ENCODE measurements at places on chromosomes 7 and 10.
A peak's percentile ranks its signal among the peaks of the same experiment; 100 is the strongest.

DNA sequence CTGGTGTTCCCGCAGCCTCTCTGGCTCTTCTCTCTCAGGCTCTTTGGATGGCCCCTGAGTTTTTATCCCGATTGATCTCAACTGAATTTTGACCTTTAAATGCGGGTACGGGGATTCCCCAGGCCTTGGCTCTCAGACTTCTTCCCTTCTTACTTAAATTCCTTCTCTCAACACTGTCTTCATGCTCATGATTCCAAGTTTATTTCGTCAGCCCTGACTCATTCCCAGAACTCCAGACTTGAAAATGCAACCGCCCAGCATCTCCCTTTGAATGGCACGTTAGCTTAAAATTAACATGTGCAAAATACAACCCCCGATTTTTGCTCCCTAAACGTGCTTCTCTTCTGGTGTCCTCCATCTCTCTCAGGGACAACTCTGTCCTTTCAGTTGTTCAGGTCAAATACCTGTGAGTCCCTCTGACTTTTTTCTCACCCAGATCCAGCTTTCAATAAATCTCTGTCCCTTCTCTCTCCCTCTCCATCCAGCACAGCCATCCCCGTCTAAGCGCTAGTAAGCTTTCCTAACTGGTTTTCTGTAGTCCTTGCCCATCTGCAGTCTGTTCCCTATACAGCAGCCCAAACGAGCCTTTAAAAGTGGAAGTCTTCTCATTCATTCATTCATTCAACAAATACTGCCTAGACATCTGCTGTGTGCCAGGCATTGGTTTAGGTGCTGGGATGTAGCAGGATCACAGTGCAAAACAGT lies 7.1 kb downstream of the HECW1 start:
- no peak for DNase-seq

DNA sequence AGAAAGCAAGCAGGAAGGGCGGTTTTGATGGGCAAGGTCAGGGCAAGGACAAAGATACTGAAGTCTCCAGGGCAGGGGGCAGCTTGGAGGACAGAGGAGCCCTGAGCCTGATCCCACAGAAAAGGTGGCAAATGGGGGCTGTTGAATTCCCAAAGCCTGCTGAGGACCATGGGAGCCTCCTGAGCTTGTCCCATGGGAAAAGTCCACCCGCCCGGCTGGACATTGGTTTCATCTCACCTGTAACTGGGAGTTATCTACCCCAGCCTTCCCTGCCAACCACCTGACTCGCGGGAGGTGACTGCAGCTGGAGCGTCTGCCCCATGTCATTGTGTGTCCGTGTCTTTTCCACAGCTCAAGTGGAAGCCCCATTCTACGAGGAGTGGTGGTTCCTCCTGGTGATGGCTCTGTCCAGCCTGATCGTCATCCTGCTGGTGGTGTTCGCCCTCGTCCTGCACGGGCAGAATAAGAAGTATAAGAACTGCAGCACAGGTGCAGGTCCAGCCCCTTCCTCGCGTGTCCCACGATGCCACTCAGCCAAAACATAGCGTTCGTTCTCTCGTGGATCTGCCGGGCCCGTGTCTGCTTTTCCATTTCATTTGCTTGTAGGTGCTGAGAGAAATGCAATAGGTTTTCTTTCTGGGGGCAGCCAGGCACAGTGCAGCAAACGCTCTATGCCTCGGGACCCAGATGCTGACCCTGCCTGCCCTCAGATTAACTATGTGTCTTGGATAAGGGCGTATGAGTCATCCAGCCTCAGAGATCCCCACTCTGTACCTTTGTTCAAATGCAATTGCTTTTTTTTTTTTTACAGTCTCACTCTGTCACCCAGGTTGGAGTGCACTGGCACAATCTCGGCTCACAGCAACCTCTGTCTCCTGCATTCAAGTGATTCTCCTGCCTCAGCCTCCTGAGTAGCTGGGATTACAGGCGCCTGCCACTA lies 444.5 kb upstream of the FOXK1 start:
- DNase-seq = no peak

- DNase-seq = peak; percentile 89
Observed at GRCh38 chr7:99379043-99379577, 4.6 kb downstream of the ARPC1B start.

GRCh38 chr7:34756691-34757090 lies 98.7 kb downstream of the NPSR1 start:
- DNase-seq = no peak

DNA sequence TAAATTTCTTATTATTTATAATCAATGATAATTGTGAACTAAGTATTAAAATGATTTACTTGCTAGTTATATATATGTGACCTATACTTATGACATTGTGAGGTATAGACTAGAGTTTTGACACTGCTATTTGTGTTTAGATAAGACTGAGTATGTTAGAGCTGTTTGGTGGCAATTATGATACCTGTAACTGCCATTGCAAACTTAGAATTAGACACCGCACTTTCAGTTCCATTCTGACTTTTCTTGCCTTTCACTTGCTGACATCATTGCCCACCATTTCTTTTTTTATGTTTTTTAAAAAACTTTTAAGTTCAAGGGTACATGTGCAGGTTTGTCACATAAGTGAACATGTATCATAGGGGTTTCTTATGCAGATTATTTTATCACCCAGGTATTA lies 214.5 kb downstream of the MBL2 start:
- DNase-seq = no peak

- DNase-seq = no peak
Observed at GRCh38 chr10:130421909-130422308, 285.7 kb downstream of the GLRX3 start.

GRCh38 chr10:17387861-17388503 lies 66.4 kb downstream of the ST8SIA6 start:
- no peak for DNase-seq

DNA sequence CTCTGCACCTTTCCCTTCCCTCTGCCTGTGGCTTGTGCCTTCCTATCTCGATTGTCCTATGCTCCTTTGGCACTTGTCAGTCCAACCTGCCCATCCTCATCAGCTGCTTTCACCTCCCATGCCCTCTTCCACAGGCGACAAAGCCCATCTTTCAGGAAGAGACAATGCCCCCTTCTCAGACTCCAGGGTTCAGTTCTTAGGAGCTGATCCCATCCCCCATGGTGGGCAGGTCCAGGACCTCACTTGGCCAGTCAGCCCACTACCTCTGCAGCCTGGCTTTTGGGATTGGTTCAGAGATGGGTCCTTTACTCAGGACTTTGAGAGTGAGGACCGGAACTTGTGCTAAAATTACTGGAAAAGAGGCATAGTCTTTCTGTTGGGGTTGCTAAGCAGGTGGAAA lies 74.0 kb upstream of the NANOS1 start:
- DNase-seq = no peak

- no peak for DNase-seq
Observed at GRCh38 chr7:156650042-156650441, 9.5 kb downstream of the RNF32 start.

DNA sequence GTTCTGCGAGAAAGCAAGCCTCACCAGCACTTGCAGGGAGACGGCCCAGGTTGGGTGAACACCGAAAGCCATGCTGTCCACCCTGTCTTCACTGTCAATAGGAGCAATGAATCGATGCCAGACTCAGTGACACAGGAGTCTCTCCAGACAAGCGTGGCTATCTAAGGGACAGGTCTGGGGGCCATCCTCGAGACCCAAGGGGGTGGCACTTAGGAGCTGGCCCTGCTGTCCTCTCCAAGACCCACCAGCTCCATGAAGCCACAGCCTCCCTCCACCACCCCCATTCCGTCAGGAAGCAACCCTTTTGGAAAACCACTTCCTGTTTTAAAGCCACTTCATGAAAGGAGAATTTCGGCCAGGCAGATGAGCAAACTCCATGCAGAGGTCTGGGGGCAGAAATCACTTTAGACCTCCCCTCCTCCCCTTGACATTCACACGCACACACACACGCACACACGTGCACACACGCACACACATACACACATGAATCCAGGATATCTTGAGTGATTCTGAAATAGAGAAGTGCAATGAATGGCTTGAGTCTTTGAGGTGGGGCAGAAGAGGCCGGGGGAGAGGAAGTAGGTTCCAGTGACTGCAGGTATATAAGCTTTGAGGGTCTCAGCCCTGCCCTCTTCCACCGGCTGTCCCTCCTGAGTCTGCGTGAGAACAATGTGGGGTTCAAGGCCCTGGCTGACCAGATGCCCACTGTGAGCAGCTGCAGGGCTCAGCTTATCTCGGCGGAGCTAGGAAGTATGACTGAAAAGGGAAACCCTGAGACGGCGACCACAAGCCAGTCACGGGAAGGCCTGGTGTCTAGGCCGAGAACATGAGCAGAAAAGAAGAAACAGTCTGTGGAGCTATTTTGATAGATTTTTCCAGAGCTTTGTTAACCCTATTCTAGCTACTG lies 25.0 kb downstream of the RGS10 start:
- peak; percentile 58 for DNase-seq

- DNase-seq = no peak
Observed at GRCh38 chr7:107286751-107287621, 118.2 kb downstream of the HBP1 start.

- DNase-seq = no peak
Observed at GRCh38 chr7:107931740-107932515, 40.9 kb downstream of the DLD start.

- DNase-seq = no peak
Observed at GRCh38 chr7:112005205-112005775, 200.9 kb downstream of the DOCK4 start.

DNA sequence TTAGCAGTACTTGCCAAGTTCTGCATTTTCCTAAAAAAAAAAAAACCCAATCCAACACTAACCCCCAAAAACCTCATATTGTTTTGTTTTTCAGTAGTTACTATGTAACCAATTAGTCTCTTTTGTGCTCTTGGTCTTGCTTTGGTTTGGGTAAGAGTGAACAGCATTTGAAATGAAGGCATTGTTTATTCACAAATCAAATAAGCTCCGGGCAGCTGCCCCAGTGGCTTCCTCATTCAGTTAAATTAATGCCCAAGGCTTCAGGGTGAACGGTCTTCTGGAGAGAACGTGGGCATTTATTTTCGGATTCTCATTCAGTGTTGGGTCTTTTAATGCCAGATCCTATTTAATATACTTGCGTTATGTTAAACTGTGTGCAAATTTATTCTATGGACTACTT lies 108.7 kb downstream of the GFRA1 start:
- no peak for DNase-seq

DNA sequence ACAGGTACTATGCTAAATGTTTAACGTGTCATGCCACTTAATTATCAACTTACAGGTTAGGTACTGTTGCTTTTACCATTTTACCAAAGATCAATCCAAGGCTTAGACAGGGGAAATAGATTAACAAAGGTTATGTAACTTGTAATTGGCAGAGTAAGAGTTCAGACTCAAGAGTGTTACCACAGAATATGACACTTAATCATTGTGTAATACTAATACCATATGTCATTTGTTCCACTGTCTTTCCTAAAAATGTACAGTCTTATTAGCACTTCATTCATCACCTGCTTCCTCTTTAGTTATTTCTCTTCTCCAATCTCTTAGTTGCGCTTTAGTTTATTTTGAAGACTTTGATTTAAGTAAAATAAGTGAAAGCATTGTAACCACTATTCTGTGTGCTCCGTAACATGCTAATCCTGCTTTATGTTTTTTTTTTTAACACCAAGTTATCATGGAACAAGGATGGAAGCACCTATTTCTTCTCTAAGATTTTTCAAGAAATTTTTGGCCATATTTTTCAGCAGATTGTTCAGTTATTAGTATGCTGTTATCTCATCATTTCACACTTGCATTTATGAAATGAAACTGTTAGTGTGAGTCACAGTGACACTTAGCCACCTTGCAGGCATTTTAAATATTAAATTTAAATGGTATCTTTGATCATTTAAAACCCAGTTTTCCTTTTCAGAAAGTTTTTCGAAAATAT lies 197.3 kb downstream of the PHF14 start:
- DNase-seq = peak; percentile 18

- no peak for DNase-seq
Observed at GRCh38 chr7:84258628-84259027, 64.0 kb upstream of the SEMA3A start.

DNA sequence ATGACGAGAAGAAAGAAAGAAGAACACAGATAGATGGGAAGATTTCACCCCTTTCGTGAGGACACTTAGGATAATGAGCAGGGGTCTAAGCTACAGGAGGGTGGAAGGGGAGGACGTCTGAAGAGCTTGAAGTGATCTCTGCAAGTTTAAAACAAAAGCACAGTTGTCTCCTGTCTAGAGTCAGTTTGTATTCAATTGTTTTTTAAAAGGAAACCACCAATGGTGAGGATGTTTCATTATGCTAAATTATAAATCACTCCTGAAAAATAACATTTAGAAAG lies 85.9 kb downstream of the ADAM12 start:
- no peak for DNase-seq

All from CD14-positive monocyte (primary cell).